ENCODE measurements at places on chromosomes 2 and 18.

DNA sequence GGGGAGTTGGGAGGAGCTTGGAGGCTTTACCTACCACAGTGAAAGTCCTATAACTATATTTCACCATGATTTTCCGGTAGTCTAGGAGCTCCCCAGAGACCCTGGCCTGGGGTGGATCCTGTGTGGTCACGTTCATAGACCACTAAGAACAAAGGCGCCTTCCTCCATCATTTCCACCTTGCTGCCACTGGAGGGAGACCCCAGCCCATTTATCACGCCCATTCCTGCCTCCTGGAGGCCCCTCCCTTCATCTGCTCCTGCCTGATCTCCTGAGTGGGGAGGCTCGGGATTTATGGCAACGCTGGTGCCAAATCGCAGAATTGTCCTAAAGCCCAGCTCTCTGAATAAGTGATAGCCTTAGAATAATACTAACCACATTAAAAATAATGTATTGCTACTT is 507.6 kb upstream of the SPHKAP start:
- no peak for DNase-seq

- no peak for DNase-seq
These were observed 38.1 kb upstream of the HNRNPA3 start for GRCh38 chr2:177174486-177174885.

- DNase-seq = no peak
These were observed 41.6 kb downstream of the ANKRD44 start for GRCh38 chr2:197268786-197269584.

- DNase-seq = no peak
These were observed 103.0 kb downstream of the TRIB2 start for GRCh38 chr2:12819721-12820120.

- DNase-seq = peak; percentile 53
These were observed 44.3 kb downstream of the SERTAD2 start for GRCh38 chr2:64609227-64609941.

- DNase-seq = no peak
These were observed 69.7 kb downstream of the RPRM start for GRCh38 chr2:153408710-153409385.

DNA sequence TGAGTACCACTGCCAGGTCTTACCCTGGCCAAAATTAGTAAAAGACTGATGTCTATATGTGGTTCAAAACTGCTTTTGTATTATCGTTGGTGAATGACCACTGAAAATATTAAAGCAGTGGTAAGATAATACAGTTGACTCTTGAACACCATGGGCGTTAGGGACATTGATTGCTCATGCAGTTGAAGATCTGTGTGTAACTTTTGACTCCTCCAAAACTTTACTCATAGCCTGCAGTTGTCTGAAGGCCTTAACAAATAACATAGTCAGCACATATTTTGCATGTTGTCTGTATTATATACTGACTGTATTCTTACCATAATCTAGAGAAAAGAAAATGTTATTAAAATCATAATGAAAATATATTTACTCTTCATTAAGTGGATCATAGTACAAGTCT is 5.8 kb upstream of the ANKRD12 start:
- no peak for DNase-seq

DNA sequence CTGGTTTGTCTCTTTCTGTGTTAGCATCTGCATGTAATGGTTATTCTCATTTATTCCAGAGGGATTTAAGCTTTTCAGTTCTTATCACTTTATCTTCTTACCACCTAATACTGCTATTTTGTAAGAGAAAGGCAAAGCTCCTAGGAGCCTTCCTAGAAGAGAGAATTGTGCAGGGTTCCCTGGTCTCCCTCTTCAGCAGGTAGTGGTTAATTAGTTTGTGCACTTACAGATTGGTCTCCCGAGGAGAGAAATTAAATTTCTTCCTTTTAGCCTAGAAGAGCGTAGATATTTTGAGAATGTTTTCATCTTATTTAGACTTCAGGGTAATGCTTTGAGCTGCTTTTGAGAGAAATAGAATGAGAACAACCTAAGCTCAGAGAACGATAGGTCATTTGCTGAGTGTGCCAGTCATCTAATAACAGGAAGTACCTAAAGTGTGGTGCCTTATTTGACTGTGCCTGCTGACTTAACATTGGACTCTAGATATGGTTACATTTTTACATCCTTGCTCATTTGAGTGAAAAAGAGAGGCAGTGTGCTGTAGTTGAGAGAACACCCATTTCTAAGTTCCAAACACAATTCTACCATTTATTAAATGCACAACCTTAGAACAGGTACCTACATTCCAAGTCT is 651.4 kb downstream of the STK39 start:
- DNase-seq = no peak

Measured in stimulated activated CD8-positive, alpha-beta memory T cell treated with anti-CD3 and anti-CD28 coated beads, Interleukin-15, amount 100 ng/mL, for 24 hours (primary cell).